ENCODE measurements at places on chromosomes 2 and 18. TPM values are rescaled to one million over a fixed set of nuclear protein-coding genes. Genes with fewer than 3 reads are reported as not detected.

DAW1 gene
- total RNA-seq: not detected

KLHL29 gene
- total RNA-seq: not detected

MATN3 gene
- total RNA-seq: 19.2 TPM

IL1RL2 gene
- not detected for total RNA-seq

PROC gene
- total RNA-seq: 52.1 TPM

DSG1 gene
- not detected for total RNA-seq

OTX1 gene
- 3.0 TPM for total RNA-seq

GALNT5 gene
- not detected for total RNA-seq

POTEE gene
- 0.48 TPM for total RNA-seq

INHBB gene
- total RNA-seq: 0.17 TPM
